HCT116 (cell line): ENCODE measurements at places on chromosomes 1 and 21.

- no peak for DNase-seq
Observed at GRCh38 chr1:222009105-222009730, 267.3 kb upstream of the DUSP10 start.

- DNase-seq, result no peak
Observed at GRCh38 chr1:15116966-15117365, 36.6 kb upstream of the TMEM51 start.

DNA sequence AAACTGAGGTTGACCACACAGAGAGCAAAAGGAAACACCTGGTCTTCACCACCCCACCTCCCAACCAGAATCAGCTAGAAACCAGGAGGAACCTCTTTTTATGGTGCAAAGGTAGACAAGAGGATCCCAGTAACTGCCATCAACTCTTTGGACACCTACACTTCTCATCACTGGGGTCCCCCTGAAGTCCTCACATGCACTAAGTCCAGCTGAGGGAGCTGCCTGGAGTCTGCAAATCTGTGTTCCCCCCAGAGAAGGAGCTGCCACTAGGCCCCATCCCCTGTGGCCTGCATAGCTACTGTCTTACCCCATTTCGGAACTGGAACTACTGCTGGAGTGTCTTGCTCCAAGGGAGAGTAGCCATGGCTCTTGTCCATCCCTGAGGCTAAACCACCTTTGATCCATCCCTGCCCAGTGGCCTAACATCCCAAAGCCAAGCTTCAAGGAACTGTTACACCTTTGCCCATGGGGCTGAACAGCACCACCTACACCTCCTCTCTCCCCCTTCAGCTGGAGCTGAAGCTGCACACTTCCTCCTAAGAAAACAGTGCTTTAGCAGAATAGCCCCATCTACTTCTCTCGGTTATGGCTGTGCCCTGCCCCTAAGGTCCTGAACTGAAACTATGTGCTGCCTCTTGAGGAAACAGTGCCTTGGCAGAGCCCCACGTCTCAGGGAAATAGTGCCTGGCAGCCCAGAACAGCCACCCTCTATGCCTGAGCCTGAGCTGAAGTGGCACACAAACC, 85.4 kb upstream of the CD53 start:
- DNase-seq, result no peak

DNA sequence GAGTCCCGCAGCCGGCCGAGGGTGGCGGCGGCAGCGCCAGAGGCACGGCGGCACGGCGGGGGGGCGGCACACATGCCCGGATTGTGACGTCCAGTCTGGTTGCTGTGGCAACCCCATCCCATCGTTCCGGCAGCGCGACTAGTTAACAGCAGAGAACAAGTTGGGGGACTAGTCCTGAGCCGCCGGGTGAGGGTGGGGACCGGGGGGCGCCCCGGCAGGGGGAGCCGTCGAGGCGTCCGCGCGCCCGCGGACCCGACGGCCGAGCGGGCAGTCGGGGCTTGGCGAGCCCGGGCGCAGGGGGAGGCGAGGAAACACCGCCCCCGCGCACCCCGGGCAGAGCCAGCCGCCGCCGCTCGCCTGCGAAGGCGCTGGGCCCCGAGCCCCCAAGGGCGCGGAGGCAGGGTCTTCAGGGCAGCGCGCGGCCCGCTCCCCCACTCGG, at the start of gene CHD5:
CHD5 (minus strand) TSS at position 54 of the 439 bp plus-strand sequence. CDS start 298 bp downstream, outside the sequence.
- DNase-seq, result no peak

- DNase-seq, result no peak
Observed at GRCh38 chr1:68908316-68908715, 411.4 kb upstream of the DEPDC1 start.

DNA sequence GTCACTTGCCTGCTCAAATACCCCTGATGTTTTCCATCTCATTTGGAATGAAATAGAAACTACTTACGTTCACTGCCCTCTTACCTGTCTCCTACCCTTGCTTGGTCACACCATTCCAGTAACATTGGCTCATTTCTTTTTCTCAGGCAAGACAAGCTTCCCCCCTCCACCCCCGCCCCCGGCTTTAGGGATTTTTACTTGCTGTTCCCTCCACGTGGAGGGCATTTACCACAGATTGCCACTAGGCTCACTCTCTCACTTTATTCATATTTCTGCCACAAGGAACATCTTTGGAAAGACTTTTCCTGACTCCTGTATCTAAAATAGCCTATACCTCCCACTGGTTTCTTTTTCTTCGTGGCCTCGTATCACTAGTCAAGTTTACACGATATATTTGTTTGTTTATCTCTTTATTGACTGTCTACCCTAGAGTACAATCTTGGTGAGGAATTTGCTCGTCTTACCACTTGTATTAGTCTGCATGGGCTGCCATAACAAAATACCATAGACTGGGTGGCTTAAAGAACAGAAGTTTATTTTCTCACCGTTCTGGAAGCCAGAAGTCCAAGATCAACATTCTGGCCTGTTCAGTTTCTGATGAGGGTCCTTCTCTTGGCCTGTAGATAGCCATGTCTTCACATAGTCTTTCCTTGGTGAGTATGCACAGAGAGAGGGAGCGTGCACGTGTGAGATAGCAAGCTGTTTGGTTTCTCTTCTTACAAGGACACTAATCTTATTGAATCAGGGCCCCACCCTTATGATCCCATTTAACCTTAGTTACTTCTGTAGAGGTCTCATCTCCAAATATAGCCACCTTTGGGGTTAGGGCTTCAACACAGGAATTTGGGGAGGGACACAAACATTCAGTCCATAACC, 126.2 kb downstream of the NRDC start:
- DNase-seq, result no peak

GRCh38 chr21:25647647-25648046, 8.6 kb downstream of the JAM2 start:
- no peak for DNase-seq

DNA sequence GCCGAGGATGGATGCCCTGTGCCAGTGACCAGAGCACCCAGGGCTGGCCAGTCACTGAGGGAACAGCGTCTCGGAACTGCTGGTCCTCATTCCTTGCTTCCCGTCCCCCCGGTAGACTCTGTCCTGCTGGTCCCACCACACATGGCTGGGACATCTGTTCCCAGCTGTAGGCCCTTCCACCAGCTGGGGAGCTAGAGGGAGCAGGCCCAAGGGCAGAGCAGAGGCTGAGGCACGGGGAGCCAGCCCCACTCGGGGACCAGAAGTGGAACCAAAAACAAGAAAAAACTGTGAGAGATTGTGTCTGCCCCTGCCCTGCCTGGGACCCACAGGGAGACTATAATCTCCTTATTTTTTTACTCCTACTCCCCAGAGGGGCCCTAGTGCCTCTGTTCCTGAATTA, 23.8 kb downstream of the ATP8B2 start:
- DNase-seq, result no peak

GRCh38 chr1:76583875-76584477, 283.3 kb upstream of the ST6GALNAC5 start:
- no peak for DNase-seq

GRCh38 chr1:203769505-203770343, 4.7 kb downstream of the LAX1 start:
- no peak for DNase-seq

- DNase-seq, result no peak
Observed at GRCh38 chr21:22657781-22658180, 1659.6 kb downstream of the NCAM2 start.

- DNase-seq, result no peak
Observed at GRCh38 chr1:36523850-36524249, 41.1 kb upstream of the CSF3R start.

GRCh38 chr1:193060406-193060805, 994 bp downstream of the RO60 start:
- no peak for DNase-seq

DNA sequence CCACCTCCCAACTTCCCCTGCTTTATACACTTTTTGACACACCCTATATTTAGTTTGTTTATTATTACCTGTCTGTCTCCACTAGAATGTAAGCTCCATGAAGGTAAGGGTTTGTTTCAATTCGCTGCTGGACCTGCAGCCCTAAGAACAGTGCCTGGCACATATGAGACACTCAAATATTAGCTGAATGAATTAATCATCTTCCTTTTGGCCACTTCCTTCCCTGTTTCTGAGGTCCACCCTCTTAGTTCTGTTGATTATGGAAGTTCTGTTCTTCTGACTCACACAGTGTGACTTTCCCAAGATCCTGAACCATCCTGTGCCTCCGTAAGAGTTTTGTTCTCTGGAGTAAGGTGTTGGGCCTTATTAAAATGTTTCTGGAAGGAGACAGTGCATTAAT, 40.4 kb upstream of the GJA5 start:
- DNase-seq, result no peak

DNA sequence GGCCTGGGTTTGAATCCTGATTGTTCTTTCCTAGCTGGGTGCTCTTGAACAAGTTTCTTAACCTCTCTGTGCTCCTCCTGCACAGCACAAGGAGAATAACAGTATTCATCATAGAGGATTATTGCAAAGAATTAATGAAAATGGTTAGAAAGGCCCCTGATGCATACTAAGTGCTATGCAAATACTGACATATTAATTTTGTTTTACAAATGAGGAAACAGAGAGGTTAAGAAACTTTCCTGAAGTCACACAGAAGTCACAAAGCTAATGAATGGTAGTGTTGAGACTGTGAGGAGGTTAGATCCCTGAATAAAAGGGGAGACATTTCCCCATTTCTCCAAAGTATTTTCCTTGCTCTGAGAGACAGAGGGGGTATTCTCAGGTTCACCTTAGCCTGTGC, 99.0 kb downstream of the KCNJ6 start:
- no peak for DNase-seq

DNA sequence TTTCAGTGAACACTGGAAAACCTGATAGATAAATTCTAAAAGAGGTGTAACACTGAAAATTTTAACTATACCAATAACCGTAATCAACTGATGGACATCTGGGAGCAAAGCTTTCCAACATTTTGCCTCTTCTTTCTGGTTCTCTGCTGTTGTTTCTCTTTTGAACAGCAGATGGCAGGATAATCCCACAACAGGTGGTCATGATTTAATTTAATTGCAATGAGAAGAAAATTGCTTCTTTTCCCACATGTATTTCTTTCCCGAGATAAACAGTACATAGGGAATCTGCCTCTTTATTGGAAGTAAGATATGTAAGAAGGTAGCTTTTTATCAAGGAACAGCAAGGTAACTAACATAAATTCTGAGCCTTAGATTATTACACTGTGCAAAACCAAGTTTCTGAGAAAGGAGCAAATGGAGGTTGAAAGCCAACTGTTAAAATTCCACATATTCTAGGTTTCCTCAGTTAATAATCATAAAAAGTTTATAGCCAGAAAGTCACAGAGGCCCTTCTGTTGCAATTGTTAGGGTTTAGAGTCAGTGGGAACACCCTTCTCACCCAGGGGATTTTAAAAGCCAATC, 72.9 kb downstream of the RPS6KA1 start:
- DNase-seq, result peak; percentile 51

DNA sequence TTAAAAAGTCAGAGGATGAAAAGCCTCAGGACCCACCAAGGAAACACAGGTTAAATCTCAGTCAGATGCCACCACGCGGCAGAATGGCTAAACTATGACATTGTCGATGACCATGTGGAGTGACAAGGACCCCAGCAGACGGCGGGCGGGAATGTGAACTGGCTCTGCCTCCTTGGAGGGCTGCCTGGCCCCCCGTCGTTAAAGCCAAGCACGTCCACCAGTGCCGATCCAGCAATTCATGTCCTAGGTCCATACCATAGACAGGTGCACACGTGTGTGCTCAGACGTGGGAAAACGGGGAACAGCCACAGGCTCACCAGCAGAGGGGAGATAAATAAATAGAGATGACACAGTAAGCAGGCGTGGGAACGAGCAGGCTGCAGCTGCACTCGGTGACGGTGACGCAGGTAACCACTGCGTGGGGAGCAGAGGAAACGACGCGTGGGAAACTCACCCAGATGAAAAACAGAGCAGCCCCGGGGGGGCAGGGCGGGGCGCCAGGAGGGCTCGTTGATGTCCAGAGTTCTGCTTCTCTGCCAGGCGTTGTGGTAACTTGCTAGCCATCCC, 28.3 kb upstream of the PCBP3 start:
- DNase-seq, result no peak

DNA sequence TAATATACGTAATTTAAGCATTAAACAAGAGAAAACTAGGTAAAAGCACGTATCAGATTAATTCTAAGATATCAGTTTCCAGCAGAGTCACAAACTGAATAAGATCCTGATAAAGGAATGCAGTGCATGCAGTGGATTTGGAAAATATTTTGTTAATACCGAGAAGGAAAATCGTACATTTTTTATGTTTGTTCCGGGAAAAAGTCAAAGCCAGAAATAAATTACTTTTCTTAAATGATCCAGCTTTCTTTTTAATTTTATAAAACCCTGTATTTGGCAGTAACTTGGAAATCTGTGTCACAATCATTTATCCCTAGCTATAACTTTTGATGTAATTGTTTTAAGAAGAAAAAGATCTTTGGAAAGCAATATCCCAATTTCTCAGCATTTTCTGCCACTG, 955 bp downstream of the PALMD start:
- no peak for DNase-seq

GRCh38 chr1:226882187-226882586, 11.8 kb downstream of the PSEN2 start:
- DNase-seq, result no peak

- DNase-seq, result no peak
Observed at GRCh38 chr1:69233463-69233862, 334.3 kb upstream of the LRRC7 start.

- no peak for DNase-seq
Observed at GRCh38 chr21:46518983-46519583, 60.4 kb downstream of the DIP2A start.

DNA sequence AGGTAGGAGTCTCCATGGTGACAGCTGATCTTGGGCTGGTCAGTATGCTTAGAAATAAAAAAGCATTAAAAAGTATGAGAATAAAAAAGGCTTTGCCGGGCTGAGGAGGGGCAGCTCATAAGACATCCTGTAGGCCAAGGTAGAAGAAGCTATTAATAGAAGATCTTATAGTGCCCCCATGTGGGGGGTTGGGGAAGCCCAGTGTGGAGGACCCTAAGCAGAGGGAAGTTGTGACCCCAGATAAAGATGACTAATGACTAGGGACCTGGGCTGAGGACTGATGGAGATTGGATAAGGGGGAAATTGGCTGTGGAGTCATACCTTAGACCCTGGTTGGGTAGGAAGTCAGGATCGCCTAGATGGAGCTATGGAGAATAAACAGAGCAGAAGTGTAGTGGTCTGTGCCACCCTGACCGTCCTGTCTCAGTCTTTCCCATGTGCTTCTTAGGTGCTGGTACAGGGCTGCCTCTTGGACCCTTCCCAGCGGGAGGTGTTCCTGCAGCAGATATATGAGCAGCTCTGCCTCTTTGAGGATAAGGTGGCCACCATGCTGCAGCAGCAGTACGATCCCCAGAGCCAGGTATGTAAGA, 25.0 kb downstream of the SZT2 start:
- peak; percentile 48 for DNase-seq

- no peak for DNase-seq
Observed at GRCh38 chr1:78526496-78526895, 35.7 kb downstream of the PTGFR start.

DNA sequence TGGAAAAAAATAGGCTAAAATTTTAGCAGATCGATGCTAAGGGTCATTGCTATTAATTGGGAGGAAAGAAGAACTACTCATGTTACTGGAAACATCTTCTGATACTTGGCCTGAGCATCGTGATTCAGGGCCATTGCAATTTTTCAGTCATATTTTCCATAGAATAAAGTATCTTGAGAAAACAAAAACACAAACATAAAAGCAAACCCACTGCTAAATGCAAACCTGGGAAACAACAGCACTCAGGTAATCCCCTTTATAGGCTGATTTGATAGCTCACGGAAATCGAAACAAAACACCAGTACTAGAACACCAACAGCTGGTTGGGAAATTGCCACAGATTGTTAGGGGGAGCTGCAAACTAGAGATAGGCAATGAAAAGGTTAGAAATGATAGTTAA, 172.9 kb upstream of the ESRRG start:
- DNase-seq, result no peak
